MM.1S (cell line): ENCODE measurements at places on chromosomes 1 and 21.

DNA sequence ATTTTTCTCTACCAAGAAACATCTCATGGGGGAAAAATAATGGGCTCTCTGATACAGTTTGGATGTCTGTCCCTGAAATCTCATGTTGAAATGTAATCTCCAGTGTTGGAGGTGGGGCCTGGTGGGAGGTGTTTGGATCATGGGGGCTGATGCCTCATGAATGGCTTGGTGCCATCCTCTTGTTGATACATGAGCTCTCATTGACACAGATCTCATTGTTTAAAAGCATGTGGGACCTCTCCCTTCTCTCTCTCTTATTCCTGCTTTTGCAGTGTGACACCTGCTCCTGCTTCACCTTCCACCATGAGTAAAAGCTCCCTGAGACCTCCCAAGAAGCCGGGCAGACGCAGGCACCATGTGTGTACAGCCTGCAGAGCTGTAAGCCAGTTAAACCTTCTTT, 332.5 kb upstream of the NRIP1 start:
- no peak for DNase-seq

DNA sequence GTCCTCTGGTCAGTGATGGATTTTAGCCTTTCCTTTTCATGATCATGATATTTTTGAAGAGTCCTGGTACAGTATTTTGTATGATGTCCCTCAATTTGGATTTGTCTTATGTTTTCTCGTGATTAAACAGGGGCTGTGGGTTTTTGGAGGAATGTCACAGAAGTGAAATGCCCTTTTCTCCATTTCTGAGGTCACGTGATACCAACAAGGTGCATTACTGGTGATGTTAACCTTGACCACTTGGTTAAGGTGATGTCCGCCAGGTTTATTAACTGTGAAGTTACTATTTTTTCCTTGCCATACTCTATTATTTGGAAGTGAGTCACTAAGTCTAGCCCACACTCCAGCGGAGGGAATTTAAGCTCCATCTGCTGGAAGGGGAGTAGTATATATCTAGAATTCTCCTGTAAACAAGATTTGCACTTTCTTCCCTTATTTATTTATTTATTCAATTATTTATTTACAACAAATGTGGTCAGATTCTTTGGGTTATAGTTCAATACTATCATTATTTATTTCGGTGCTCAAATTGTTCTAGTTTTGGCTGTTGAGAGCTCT, 123.4 kb downstream of the HIVEP3 start:
- DNase-seq = no peak

DNA sequence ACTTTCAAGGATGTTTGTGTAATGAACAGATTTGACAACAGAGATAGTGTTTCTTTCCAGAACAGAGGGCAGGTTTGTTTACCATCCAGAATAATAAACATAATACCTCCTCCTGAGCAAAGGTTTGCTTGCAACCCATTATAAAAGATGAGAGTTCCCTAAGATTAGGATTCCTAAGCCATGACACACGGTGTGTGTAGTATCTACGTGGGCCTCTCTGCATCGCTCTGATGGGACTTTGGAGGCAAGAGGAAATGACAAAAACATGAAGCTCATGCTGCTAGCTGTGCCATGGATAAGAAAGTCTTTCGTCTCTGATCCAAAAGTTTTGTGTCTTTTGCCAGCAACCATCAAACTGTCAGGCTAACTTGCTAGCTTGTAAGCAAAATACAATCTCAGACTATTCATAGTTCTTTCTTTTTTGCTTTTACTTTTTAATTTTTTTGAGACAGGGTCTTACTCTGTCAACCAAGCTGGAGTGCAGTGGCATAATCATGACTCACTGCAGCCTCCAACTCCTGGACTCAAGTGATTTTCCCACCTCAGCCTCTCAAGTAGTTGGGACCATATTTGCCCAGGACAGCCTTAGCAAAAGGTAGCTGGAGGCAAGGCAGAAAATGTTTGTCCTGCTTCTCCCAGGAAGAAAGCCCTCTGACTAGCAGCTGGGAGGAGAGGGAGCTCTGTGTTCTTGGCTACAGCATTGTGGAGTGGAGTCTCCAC, 81.1 kb downstream of the LHX4 start:
- no peak for DNase-seq

DNA sequence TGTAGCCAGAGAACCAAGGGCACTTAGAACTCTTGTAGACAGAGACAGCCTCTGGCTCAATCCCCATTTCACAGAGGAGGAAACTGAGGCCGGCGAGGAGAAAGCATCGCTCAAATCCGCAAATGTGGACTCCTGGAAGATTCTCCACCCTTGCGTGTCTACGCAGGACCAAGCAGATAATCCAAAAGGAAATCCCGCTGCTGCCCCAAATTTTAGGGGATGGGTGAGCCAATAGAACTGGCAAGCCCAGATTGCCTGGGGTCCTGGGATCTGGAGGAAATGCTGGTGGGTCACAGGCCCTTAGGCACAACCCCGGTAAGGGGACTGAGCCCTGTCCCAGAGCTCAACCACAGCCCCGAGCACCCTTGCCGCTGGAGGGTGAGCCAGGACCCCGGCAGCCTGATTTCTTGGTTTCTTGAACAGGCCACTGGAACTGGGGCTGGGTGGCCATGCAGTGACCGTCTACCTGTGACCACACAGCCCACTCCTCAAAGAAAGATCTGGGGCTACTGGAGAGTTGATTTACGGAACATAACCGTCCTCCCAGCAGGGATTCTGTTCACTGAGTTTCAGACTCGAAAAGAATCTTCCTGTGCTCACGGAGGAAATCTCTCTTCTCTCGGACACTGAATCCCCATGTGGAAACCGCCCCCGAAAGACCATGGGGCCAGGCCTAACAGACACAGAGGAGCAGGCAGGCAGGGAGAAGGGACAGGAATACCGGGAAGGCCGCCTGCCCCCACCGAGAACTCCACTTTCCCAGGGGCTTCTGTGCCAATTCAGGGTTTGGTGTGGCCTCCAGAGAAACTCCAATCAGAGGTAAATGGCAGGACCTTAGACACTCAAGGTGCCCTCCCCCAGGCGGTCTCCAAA, 238.4 kb downstream of the NPHP4 start:
- DNase-seq = no peak

DNA sequence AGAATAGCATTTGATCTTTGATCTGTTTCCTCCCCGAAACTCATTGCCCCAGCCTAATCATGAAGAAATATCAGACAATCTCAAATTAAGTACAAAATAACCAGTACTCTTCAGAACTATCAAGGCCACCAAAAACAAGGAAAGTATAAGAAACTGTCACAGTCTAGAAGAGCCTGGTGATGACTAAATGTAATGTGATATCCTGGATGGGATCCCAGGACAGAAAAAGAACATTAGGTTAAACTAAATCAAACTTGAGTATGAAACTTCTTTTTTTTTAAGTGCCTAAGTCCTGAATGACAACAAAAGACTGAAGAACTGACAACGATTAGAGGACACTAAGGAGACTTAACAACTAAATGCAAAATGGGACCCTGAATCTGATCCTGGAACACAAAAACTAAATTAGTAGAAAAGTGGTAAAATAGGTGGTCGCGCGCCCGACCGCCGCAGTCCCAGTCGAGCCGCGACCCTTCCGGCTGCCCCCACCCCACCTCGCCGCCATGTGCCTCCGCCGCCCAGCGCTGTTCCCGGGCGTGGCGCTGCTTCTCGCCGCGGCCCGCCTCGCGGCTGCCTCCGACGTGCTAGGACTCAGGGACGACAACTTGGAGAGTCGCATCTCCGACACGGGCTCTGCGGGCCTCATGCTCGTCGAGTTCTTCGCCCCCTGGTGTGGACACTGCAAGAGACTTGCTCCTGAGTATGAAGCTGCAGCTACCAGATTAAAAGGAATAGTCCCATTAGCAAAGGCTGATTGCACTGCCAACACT, 5.5 kb upstream of the PRKAB2 start:
- no peak for DNase-seq

DNA sequence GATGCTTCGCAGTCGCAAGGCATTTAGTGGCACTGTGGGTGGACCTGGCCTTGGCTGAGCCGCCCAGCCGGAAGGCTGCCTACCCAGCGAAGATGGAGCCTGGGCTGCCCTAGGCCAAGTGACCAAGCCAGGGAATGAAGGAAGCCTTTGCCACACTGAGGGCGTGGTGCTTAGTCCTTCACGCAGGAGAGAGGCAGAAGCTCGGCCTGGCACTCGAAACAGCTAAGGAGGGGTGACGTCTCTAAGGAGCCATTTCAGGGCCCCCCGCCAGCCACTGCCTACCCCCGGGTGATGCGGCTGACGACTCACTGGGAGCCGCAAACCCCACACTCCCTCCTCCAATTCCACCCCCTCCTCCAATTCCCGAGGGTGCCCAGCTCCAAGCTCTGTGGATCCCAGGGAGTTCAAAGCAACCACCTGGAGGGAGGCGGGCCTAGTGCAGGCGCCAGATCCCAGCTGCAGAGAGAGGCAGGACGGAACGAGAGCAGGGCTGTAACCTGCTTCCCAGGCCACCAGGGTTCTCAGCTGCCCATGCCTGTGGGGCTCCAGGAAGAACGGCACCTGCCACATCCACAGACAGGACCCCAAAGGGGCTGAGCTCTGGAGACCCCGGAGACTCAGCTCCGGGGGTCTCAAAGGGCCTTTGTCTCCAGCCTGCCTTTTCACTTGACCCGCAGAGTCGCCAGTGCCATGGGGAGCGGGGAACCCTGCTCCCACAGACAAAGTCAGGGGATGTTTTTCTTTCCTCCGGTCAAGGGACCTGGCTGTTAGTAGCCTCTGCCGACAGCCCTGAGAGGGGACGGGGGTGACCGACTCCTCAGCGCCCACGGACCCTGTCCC, 75.8 kb downstream of the ARHGEF16 start:
- DNase-seq = no peak
